ENCODE measurements at places on chromosomes 3 and 15. TPM values are rescaled to one million over a fixed set of nuclear protein-coding genes. Genes with fewer than 3 reads are reported as not detected.

SLCO3A1 gene
- 17.3 TPM for total RNA-seq

MINAR1 gene
- 0.26 TPM for total RNA-seq

ALCAM gene
- total RNA-seq, result 18.9 TPM

PTX3 gene
- not detected for total RNA-seq

ADAMTS9 gene
- 6.7 TPM for total RNA-seq

WDR49 gene
- not detected for total RNA-seq

TUBGCP5 gene
- 18.2 TPM for total RNA-seq

MEX3B gene
- 0.26 TPM for total RNA-seq

CAND2 gene
- 0.91 TPM for total RNA-seq

OR5H6 gene
- not detected for total RNA-seq

CYP8B1 gene
- not detected for total RNA-seq

VGLL4 gene
- 50.0 TPM for total RNA-seq

CHRNA7 gene
- total RNA-seq, result 2.1 TPM

PARL gene
- 42.9 TPM for total RNA-seq

SLITRK3 gene
- total RNA-seq, result 5.1 TPM

MCTP2 gene
- total RNA-seq, result 19.7 TPM

ROPN1B gene
- not detected for total RNA-seq

P2RY14 gene
- 5.1 TPM for total RNA-seq
